ENCODE measurements at places on chromosomes 12 and 14. TPM values are rescaled to one million over a fixed set of nuclear protein-coding genes. Genes with fewer than 3 reads are reported as not detected.

- DNase-seq, result no peak
These were observed 18.6 kb downstream of the ISCA2 start for GRCh38 chr14:74511966-74512830.

- DNase-seq, result no peak
These were observed 25.5 kb upstream of the EMP1 start for GRCh38 chr12:13170892-13171490.

DNA sequence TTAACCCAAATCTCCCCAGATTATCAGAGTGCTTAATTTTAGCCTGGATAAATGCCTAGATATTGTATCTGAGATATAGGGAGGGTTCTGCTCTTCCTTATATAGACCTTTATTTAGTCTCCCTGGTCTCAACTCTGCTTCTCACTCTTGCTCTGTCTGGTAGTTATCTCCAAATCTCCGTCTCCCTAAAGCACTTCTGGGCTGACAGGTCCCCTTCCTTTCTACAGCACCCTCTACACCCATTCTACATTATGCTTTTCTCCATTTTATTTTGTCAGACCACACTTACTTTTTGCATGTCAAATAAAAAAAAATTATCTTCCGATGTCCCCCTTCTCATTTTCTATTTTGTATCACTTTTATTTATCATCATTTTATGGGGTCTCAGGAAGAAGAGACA is 2.0 kb upstream of the ERC1 start:
- no peak for DNase-seq

Gene NFKBIA
- total RNA-seq, result 103 TPM

- DNase-seq, result no peak
These were observed 92.4 kb downstream of the PELI2 start for GRCh38 chr14:56210571-56210970.

GRCh38 chr14:53147893-53148292 is 5.2 kb downstream of the DDHD1 start:
- no peak for DNase-seq

DNA sequence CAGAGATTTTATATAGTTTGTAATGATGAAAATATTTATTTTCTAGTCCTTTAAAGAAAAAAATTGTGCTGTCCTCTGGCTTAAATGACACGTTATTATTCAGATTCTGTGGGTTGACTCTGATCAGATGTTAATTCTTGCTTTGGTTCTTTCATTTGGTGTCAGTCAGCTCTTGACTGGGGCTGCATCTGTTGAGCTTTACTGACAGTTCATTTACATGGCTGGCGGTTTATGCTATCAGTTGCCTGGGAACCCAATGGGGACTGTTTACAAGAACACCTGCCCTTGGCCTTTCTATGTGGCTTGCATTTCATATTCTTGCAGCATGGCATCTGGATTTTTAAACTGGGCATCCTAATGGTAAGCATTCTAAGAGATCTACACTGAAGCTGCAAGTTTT is 667.1 kb upstream of the FBXO33 start:
- DNase-seq, result no peak

Gene PRICKLE1
- 15.3 TPM for total RNA-seq

DNA sequence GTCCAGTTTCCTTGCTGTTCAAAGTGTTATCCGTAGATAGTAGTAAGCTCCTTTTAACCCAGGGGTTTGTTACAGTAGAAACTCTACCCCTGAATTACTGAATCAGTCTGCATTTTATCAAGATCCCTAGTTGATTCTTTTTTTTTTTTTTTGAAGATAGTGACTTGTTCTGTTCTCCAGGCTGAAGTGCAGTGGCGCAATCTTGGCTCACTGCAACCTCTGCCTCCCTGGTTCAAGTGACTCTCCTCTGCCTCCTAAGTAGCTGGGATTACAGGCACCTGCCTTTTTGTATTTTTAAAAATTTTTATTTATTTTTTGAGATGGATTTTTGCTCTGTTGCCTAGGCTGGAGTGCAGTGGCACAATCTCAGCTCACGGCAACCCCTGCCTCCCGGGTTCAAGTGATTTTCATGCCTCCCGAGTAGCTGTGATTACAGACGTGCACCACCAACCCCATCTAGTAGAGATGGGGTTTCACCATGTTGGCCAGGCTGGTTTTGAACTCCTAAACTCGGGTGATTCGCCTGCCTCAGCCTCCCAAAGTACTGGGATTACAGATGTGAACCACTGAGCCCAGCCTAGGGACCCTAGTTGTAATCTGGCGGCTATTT is 10.5 kb downstream of the LARP4 start:
- DNase-seq, result no peak

- DNase-seq, result no peak
These were observed 188.4 kb downstream of the DUSP6 start for GRCh38 chr12:89163918-89164317.

Gene KITLG
- total RNA-seq, result 16.7 TPM

- no peak for DNase-seq
These were observed 30.0 kb upstream of the EID3 start for GRCh38 chr12:104273503-104273902.

DNA sequence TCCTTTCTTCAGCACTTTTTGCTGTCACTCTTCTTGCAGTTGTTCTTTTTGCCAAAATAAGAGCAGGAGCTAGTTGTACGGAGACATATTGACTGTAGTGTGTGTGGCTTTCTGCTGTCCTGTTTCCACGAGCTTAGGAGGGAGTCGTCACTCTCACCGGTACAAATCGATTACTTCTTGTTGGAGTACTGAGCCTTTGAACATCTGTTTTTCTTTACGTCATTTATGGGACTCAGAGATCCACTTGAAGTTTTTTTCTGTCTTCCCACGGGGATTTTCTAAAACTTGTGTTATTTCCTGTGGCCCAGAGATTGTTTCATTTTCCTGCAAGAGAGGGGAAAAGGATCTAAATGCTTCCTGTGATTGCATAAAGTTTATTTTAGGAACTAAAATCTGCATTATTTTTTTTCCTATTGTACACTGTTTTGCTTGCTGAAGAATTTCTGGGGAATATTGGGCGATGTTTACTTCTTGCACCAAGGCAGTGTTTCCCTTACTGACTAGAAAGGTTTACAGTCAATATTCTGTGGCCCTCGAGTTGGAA is 199.8 kb upstream of the ARHGAP5 start:
- no peak for DNase-seq

GRCh38 chr12:52924764-52925716 is 20.2 kb upstream of the KRT8 start:
- DNase-seq, result peak; percentile 36

Gene CNPY2
- total RNA-seq, result 54.1 TPM

Gene IL26
- total RNA-seq, result not detected

DNA sequence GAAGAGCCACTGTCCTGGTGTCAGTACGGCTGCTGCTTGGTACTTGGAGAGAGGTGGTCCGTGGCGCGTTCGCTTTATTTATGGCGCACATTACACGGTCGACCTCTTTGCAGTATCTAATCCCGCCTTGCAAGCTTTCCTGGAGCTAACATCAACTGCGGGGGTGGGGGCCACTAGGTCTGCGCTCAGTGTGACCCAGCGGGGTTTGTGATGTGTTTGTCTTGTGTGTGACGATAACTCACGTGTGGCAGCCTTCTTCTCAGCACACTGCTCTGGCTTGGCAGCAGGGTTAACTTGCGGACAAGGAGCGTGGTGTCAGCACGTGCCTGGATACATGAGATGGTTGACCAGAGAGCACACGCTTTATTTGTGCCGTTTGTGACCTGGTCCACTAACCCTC is 122.2 kb upstream of the RTL1 start:
- DNase-seq, result no peak

DNA sequence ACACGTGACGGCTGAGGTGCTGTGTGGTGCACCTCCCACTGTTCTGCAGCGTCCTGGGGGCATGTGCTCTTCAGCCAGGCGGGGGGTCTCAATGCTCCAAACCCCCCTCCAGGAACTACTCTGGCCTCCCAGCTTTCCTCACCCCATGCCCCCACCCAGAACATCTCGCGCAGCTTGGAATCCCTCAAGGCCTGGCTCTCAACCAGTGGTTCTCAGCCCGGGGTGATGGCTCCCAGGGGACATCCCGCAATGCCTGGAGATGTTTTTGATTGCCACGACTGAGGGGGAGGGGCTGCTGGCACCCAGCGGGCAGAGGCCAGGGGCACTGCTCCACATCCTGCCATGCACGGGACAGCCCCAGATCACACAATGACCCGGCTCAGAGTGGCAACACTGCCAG is 78.9 kb upstream of the DICER1 start:
- no peak for DNase-seq

Gene HOXC12
- total RNA-seq, result not detected

Gene SSTR1
- total RNA-seq, result 1.3 TPM

- no peak for DNase-seq
These were observed 2.5 kb upstream of the SLC6A13 start for GRCh38 chr12:265096-265495.

DNA sequence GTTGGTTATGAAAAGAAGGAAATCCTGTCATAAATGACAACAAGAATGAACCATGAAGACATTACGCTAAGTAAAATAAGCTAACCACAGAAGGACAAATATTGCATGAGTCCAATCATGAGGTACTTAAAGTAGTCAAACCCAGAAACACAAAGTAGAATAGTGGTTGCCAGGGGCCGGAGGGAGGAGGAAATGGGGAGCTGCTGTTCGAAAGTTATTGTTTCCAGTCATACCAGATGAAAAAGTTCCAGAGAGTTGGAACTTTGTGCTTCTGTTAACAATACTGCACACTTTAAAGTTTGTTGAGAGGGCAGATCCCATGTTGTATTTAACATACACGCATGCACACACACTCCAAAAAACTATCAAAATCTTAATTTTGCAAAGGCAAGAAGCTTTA is 69.3 kb downstream of the COCH start:
- DNase-seq, result no peak

Gene PMCH
- not detected for total RNA-seq

GRCh38 chr12:56387152-56387736 is 24.6 kb upstream of the APOF start:
- DNase-seq, result no peak

Gene TAC3
- total RNA-seq, result not detected

Gene NKX2-1
- not detected for total RNA-seq

Gene CLEC4D
- 0.21 TPM for total RNA-seq

Data from left cardiac atrium (tissue), 4 donors.